NCI-H1105 (cell line): ENCODE measurements at places on chromosomes 5 and 9.

- no peak for DNase-seq
These were observed 234.1 kb downstream of the ADGRV1 start for GRCh38 chr5:90792725-90793124.

- DNase-seq, result no peak
These were observed 7.9 kb upstream of the ENTREP1 start for GRCh38 chr9:69317081-69317480.

DNA sequence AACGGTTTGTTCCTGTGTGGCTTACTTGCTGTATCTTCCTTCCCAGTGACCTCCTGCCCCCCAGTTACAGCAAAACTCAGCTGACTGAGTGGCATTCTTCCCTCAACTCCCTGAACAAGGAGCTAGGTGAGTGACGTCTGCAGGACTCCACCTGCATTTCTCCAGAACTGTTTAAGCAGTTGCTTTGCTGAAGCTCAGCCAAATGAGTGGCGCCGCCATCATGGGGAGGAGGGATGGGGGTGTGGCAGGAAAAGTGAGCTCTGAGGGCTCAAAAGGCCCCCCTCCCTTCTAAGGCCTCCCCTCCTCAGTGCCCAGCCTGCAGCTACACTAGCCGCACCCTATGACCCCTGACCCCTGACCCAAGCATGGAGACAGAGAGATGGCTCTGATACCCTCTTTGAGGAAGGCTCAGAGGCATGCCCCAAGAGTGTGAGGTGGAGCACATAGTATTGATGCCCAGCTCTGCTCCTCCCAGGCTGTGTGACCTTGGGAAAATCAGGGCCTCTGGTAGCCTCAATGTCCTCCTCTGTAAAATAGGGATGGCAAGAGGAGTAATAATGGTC, 12.7 kb downstream of the CCDC180 start:
- DNase-seq, result no peak

DNA sequence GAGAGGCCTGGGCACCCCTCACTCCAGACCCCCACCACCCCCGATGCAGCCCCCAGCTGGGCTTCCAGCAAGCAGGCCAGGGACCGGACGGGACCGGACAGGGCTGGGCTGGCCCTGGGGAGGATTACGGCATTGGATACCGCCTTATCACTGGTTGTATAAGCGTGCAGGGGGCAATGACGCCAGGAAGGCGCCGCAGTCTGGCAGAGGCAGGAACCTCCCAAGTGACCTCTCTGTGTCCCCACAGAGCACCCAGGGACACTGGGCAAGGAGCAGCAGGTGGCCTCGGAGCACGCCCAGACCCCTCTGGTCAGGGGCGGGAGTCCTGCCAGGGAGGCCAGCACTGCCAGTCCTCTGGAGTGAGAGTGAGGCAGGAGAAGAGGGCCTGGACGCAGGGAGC, 723 bp upstream of the LCN15 start:
- DNase-seq, result no peak

GRCh38 chr5:61768692-61769281, 436.7 kb downstream of the ZSWIM6 start:
- DNase-seq, result no peak

DNA sequence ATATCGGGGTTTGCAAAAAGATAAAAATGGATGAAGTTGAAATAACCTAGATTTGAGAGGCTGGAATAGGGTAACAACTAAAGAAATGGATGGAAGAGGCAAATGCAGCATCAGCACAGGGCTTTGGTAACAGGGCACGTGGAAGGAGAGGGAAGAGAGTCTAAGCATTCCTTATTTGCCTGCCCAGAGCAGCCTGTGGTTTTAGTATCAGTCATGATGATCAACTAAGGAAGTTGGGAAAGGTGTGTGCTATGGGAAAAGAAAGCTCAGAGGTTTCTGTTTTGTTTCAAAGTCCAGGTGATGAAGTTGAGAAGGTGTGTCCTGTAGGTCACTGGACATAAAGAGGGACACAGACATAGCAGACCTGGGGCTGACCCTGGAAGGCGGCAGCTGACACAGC, 28.8 kb downstream of the GAS1 start:
- DNase-seq, result no peak
